Stimulated activated CD4-positive, alpha-beta T cell treated with anti-CD3 and anti-CD28 coated beads, TNF-alpha, amount 100 ng/mL, for 24 hours (primary cell): ENCODE measurements at places on chromosomes 7 and 10.

DNA sequence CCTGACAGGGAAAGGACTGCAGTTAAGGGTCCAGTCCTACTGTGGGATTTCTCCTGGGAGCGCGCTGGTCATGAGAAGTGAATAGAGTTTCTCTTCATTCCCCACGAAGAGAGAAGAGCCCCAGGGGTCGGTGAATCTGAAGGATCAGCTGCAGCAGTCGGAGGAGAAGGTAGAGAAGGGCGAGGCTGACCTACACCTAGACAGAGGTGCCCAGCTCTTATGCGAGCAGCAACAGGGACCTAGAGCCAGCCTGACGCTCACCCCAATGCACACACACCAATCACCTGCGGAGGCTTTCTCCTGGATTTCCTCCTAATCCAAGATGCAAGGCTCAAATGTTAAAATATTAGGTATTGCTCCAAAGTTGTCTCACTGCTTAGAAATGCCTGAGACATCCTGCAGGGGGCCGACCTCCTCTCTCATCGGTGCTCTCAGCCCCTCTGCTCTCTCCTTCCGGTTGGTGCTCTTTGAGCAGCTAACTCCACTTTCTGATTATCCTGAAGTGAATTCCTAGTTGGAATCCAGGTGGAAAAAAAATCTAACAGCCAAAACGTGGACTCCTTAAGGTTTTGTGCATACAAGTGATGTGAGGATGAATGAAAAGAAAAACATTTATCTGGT is 176.4 kb downstream of the AHR start:
- no peak for DNase-seq

DNA sequence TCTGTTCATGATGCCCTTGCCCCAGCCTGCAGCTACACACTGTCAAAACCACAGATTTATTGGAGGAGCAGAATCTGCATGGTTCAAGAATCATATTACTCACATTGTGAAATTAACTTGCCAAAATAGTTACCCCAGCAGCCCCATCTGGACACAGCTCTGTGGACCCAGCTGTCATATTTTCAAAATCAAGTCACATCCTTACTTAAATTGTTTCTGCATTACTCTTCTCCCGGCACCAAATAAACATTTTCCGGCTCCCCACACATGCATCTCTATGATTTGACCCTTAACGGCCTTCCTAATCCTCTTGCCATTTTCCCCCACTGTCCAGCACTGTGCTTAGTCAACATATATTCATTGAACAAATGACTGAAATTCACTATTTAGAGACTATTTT is 43.8 kb upstream of the GPR26 start:
- DNase-seq: no peak

- no peak for DNase-seq
Measured at GRCh38 chr10:132815168-132815857, 29.4 kb upstream of the NKX6-2 start.

GRCh38 chr7:39898867-39899266 is 51.2 kb upstream of the CDK13 start:
- no peak for DNase-seq

- DNase-seq: no peak
Measured at GRCh38 chr7:41275255-41275654, 427.6 kb downstream of the INHBA start.
